ENCODE measurements at places on chromosomes 13 and 19. TPM values are rescaled to one million over a fixed set of nuclear protein-coding genes. Genes with fewer than 3 reads are reported as not detected.

ZNF154 gene
- 0.72 TPM for total RNA-seq

SHISA2 gene
- 0.43 TPM for total RNA-seq

APC2 gene
- total RNA-seq, result 0.23 TPM

C19orf12 gene
- total RNA-seq, result 18.4 TPM

CERS1 gene
- total RNA-seq, result 1.3 TPM

STAP2 gene
- total RNA-seq, result 330 TPM

SIGLEC8 gene
- 0.46 TPM for total RNA-seq

CBARP gene
- 1.2 TPM for total RNA-seq

SHFL gene
- total RNA-seq, result 41.5 TPM

KCTD12 gene
- 62.4 TPM for total RNA-seq

SYCN gene
- total RNA-seq, result not detected

CYP4F12 gene
- 179 TPM for total RNA-seq

FUZ gene
- total RNA-seq, result 21.0 TPM

IGSF23 gene
- total RNA-seq, result not detected

MYO1F gene
- 21.0 TPM for total RNA-seq

CCL25 gene
- total RNA-seq, result not detected

PPP5C gene
- 59.4 TPM for total RNA-seq

PEAK3 gene
- 1.4 TPM for total RNA-seq

ADAMTSL5 gene
- 3.3 TPM for total RNA-seq

ZNF132 gene
- 9.8 TPM for total RNA-seq

MEDAG gene
- total RNA-seq, result 0.46 TPM

PAN3 gene
- total RNA-seq, result 40.2 TPM

SELENOV gene
- total RNA-seq, result not detected

YJEFN3 gene
- 6.0 TPM for total RNA-seq

HSPB6 gene
- 22.9 TPM for total RNA-seq

KLHL1 gene
- total RNA-seq, result 0.25 TPM

LILRB2 gene
- 4.7 TPM for total RNA-seq

QPCTL gene
- 8.9 TPM for total RNA-seq

FCGBP gene
- total RNA-seq, result 4,422 TPM

COX6B2 gene
- 16.6 TPM for total RNA-seq

TEX29 gene
- total RNA-seq, result 0.55 TPM

FAM216B gene
- total RNA-seq, result not detected

ZNF699 gene
- total RNA-seq, result 6.2 TPM

LCP1 gene
- total RNA-seq, result 15.7 TPM

CEACAM16 gene
- total RNA-seq, result not detected

TSHZ3 gene
- 5.2 TPM for total RNA-seq

KRTDAP gene
- not detected for total RNA-seq

C1QTNF9 gene
- 0.38 TPM for total RNA-seq

C19orf67 gene
- total RNA-seq, result 0.27 TPM

RAX2 gene
- total RNA-seq, result not detected

TJP3 gene
- total RNA-seq, result 167 TPM

RGCC gene
- 14.0 TPM for total RNA-seq

ATP4B gene
- not detected for total RNA-seq

ZNF91 gene
- total RNA-seq, result 140 TPM

Data from mucosa of descending colon (tissue), 3 donors.